Heart right ventricle (tissue), 16 donors: ENCODE measurements at places on chromosomes 5 and 9.

DNA sequence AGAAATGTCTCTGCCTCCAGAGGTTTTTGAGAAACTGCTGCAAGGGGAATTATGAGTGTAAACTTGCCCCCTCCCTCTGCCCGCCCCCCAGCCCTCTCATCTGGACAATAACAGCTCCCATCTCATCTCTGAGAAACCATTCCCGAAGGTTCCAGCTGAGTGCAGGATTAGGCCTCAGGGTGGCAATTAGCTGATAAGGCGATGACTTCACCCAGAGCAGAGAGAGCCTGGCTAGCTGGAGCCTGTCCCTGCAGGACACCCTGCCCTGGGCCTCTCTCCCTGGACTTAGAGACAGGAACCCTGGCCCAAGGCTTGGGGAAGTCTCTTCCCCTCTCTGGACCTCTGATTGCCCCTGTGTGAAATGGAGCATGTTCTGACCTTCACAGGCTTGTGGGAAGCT lies 45.7 kb upstream of the HAND1 start:
- DNase-seq = no peak

- no peak for DNase-seq
Observed at GRCh38 chr5:83099001-83099400, 21.7 kb downstream of the XRCC4 start.

- DNase-seq = no peak
Observed at GRCh38 chr5:136674178-136674577, 308.8 kb upstream of the TRPC7 start.

DNA sequence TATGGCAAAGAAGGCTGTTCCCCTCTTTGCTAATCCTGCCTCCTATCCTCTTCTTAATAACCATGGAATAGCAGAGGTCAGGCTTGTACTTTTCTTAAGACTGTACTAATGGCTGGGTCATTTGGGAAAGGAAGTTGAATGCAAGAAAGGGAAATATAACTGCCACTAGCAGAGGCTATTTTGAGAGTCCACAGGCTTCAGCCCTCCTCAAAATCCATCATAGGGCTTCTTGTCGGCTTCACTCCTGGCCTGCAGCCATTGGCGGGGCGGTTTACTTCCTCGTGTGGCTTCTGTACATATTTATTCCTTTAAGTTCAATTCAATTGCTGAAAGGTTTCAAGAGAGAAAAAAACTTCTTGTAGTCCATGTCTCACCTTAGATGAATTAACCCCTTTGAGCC lies 2.8 kb upstream of the PARP8 start:
- DNase-seq = peak; percentile 41

- DNase-seq = peak; percentile 93
Observed at GRCh38 chr5:132215329-132215728, 12.3 kb downstream of the P4HA2 start.

DNA sequence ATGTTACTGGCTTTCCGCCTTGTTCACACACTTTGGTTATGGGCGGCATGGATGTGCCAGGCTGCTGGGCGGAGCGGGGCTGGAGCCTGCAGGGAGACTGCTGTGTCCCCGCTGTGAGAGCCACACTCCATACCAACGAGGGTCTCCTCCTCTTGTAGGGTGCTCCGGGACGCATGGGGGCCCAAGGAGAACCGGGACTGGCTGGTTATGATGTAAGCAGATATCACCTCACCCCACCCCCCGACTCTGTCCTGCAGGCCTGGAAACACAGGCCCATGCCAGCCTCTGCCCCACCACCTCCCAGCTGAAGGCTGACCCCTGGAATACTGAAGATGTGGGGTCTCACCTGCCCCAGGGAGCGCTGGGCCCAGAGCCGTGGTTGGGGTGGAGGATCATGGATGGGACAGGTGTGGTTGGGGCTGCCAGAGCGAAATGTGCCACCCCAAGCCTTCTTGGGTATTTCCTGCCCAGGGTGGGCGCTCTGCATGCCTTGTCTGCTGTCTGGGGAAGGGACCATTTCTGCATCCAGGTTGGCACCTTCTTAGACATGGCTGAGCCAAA lies 39.3 kb upstream of the ORM1 start:
- no peak for DNase-seq

GRCh38 chr5:89236900-89237299 lies 353.9 kb upstream of the MEF2C start:
- DNase-seq = no peak

- no peak for DNase-seq
Observed at GRCh38 chr9:87255431-87256155, 242.1 kb upstream of the DAPK1 start.

- DNase-seq = no peak
Observed at GRCh38 chr9:15524845-15525455, 14.2 kb upstream of the PSIP1 start.

DNA sequence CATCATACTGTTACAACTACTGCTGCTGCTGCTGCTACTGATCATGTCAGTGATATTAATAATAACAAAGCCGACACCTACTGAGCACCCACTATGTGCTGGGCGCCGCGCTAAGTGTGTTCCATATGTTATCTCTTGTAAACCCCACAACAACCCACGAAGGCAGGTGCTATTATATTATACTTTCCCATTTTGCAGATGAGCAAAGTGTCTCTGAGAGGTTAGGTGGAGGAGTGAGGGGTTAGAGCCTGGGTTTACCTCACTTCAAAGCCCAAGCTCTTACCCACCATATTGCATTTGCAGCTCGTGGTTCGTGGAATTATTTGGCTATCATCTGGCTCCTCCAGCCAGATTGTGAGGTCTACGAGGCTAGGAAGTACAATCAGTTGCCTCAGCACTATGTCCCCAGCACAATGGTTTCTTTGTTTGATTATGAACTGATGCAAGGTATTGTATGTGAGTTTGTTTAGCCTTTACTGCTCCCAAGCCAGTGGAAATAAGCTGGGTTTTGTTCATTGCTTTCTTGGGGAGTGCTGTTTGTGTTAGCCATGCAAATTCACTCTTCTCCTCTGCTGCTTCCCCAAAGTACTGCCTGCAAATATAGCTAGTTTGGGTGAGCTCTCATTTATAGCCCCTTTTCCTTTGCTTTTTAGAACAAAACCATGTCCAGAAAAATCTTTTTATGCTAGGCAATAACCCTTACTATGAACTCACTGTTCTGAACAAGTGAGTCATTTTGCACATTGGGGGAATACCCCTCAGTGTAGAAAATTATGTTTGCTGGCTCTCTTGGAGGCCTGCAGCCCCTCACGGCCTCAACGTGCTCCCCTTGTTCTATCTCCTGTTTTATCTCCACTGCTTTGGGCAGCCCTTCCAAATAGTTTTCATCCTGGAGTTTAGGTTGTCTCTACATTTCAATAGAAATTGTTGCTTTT lies 47.9 kb downstream of the ALG2 start:
- no peak for DNase-seq

- no peak for DNase-seq
Observed at GRCh38 chr5:124278636-124279035, 467.8 kb downstream of the ZNF608 start.

- peak; percentile 88 for DNase-seq
Observed at GRCh38 chr9:87148331-87149104, 201.2 kb upstream of the GAS1 start.

GRCh38 chr9:20407013-20407412 lies 215.3 kb downstream of the MLLT3 start:
- no peak for DNase-seq

DNA sequence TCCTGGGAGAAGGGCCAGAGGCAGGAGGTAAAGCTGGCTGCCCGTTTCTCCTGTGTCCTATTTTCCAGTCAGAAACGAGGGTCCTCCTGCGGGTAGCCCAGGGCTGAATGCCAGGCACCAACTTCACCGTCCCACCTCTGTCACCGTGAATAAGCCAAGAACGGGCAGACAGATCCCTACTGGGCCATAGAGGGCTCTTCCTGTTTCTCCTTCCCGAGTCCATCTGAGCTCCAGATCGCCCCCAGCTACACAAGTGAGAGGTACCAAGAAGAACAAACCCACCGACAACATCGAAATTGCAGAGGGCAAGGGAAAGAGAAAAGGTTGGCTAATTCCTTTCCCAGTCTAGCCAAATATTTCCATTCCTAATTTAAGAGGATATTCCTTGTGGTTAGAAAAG lies 93.7 kb downstream of the SPOCK1 start:
- no peak for DNase-seq

DNA sequence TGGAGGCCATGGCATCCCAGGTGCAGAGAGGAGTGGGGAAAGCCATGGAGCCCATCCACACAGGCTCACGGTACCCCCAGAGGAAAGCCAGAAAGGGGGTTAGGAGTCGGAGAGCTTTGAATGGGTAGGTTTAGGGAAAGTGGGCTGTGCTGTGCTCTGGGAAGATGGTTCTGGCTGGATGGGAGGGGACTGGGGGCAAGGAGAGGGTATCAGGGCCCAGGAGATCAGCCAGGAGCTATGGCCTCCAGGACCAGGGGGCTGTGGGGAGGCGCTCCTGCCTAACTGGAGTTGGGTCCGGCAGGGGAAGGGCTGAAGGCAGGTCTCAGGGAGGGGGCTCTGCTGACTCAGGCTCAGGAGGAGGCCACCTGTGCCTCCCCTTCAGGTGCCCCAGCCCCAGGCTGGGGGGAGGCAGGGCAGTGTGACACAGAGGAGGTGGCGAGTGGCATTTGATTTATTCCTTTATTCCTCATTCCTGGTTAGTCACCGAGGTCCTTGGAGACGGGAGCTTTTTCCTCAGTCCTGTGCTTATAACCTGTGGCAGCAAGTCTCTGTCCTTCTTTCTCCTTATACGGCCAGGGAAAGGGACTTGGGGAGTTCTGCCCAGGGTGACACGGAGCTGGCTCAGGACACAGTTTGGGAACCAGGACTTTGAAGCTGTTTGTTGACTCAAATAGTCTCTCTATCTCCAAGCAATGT lies 60.8 kb downstream of the TSTD2 start:
- DNase-seq = no peak

GRCh38 chr5:133698646-133699526 lies 86.5 kb upstream of the FSTL4 start:
- no peak for DNase-seq

DNA sequence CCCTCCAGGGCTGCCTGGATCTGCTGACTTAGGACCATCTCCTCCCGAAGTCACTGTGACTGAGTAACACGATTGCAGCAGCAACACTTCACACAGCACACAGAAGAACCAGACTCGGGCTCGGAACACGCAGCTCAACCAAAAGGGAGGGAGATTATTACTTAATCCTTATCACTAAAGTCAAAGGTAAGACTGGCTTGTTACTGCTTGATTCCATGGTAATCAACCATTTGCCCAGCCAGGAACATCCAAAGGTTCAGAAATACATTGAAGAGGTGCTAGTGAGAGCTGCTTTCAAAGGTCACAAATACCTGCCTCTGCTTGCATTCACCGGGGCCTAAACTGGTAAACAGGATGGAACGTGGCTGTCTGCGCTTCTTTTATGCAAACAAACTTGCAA lies 7.7 kb downstream of the FBP1 start:
- no peak for DNase-seq

DNA sequence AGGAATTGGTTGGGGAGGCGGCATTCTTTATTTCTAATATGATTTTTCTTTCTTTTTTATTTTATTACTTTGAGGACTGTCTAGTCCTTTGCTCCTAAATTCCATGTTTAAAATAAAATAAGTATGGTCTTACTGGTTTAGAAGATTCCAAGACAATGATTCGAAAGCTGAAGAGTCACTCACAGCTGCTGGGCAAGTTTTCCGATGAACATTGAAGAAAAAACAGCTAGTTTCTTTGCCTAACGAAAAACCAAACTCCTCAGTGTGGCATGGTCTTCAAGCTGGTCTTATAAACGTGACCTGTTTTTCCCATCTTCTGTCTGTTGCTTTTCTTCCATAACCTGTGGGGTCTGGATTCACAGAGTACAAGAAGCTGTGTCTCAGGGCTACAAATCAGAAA lies 25.1 kb downstream of the ZNF474 start:
- DNase-seq = no peak

DNA sequence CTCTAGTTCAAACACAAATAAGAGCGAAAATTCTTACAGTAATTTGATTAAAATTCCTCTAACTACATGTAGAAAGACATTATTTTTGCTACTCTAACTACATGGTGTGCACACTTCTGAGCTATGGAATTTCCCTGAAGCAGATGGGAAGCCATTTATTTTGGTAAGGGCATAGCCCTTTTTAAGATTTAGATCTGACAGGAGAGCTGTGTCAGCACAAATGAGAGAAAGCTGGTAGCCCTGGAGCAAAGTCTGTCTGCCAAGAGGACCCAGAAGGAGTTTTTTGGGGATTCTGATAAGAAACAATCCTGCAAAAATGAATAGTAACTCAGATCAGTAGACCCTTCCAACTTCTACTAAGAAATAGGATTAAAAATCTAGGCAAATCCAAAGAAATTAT lies 595.9 kb upstream of the MEF2C start:
- no peak for DNase-seq

GRCh38 chr5:31434898-31435297 lies 97.0 kb downstream of the DROSHA start:
- DNase-seq = no peak

GRCh38 chr9:137017071-137017470 lies 11.0 kb downstream of the ABCA2 start:
- DNase-seq = no peak

GRCh38 chr9:22379272-22379671 lies 67.4 kb upstream of the DMRTA1 start:
- DNase-seq = no peak

DNA sequence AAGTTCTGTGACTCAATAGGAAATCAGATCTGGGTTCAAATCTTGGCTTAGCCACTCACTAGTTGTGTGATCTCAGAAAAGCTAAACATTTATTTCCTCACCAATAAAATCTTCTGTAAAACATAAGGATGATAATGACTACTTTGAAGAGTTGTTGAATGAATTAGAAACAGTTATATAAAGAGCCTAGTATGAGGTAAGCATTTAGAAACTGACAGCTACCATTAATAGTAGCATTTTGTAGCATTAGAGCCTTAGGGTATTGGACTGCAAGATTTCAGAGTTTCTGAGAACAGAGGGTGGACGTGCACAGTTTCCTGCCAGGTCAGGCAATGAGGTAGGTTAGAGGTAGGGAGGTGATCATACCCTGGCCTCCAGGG lies 293.2 kb downstream of the CWC27 start:
- DNase-seq = no peak

DNA sequence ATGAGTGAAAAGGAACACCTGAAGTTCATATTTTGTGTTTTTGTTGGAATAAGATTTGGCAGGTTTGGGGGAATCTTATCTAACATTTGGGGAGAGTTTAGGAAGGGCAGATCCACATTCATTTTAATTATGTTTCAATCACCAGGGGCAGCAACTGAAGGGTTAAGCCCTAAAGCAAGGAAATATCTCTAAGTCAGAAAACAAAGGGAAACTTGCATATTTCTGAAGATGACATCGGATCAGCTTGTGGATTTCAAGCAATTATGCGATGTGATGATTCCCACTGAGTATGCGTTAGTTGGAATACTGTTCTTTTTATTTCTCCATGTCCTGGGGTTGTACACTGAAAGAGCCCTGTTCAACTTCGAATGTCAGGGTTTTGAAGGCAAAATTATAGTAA lies 59.8 kb upstream of the NFIB start:
- no peak for DNase-seq

- peak; percentile 90 for DNase-seq
Observed at GRCh38 chr5:172678902-172679301, 37.8 kb downstream of the NEURL1B start.

- DNase-seq = no peak
Observed at GRCh38 chr5:143207563-143208364, 195.7 kb downstream of the NR3C1 start.
